ENCODE measurements at places on chromosomes 4 and X.

GRCh38 chr4:22522206-22522605 is 6.3 kb upstream of the ADGRA3 start:
- no peaks in the 10 kb centered on the region for H3K27me3 ChIP-seq
- no peaks in the 10 kb centered on the region for H3K4me1 ChIP-seq
- DNase-seq: no peak

GRCh38 chrX:5242091-5242790 is 986.4 kb downstream of the NLGN4X start:
- H3K36me3 ChIP-seq: no peaks in the 10 kb centered on the region
- DNase-seq: no peak
- no peaks in the 10 kb centered on the region for H3K4me1 ChIP-seq
- H3K27me3 ChIP-seq: no peaks in the 10 kb centered on the region
- H3K27ac ChIP-seq: no peak overlapping the region
- H3K4me3 ChIP-seq: no peak overlapping the region

- H3K36me3 ChIP-seq: no peaks in the 10 kb centered on the region
- DNase-seq: no peak
- H3K4me1 ChIP-seq: no peaks in the 10 kb centered on the region
- H3K4me3 ChIP-seq: no peak overlapping the region
- no peaks in the 10 kb centered on the region for H3K27me3 ChIP-seq
These were observed 821.3 kb downstream of the TRIML1 start for GRCh38 chr4:188960411-188961093.

GRCh38 chrX:104316739-104317138 is 62.0 kb upstream of the ESX1 start:
- H3K27ac ChIP-seq: no peak overlapping the region
- no peaks in the 10 kb centered on the region for H3K27me3 ChIP-seq
- H3K4me1 ChIP-seq: no peaks in the 10 kb centered on the region
- DNase-seq: no peak

- no peak for DNase-seq
- no peaks in the 10 kb centered on the region for H3K4me1 ChIP-seq
- no peaks in the 10 kb centered on the region for H3K27me3 ChIP-seq
- no peak overlapping the region for H3K27ac ChIP-seq
- H3K36me3 ChIP-seq: no peaks in the 10 kb centered on the region
These were observed 17.1 kb upstream of the TMEM150C start for GRCh38 chr4:82578935-82579334.

GRCh38 chr4:105550641-105551040 is 1.8 kb upstream of the ARHGEF38 start:
- no peaks in the 10 kb centered on the region for H3K4me1 ChIP-seq
- H3K27me3 ChIP-seq: no peaks in the 10 kb centered on the region

Measured in DND-41 (cell line).